ENCODE measurements at places on chromosomes 12 and 14.

GRCh38 chr14:74754157-74754556 lies 9.0 kb upstream of the YLPM1 start:
- DNase-seq: no peak

- DNase-seq: no peak
These were observed 136.1 kb upstream of the MAP1LC3B2 start for GRCh38 chr12:116423094-116423493.

- no peak for DNase-seq
These were observed 24.3 kb downstream of the DDX24 start for GRCh38 chr14:94056579-94057308.

DNA sequence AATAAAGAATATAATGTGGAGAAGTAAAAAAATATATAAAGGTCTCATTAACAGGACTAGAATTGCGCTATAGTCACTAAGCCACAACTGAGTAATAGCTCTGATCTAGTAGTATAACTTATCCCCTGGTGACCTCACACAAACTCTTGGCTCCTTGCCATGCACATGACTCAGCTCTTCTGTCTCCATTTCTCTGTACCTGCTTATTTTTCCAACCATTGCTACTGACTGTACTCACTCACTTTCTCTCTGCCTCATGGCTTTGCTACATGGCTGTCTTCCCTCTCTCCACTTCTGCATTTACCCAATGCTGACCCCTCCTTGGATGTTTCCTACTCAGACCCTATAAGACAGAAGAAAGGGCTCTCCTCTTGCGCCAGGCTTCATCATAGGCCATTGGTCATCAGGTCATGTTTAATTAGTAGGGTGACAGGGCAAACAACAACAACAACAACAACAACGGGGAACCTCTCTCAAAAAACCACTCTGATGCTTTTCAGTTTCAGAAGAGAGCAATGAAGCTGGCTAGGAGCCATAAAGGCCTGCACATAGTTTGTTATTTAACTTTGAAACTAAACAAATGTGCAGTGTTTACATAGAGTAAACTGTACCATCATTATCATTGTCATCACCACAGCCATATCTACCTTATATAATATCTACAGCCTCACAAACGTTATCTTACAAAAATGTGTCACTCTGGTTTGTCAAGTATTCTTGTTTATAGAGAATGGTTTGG lies 25.6 kb upstream of the KRAS start:
- DNase-seq: peak; percentile 44

DNA sequence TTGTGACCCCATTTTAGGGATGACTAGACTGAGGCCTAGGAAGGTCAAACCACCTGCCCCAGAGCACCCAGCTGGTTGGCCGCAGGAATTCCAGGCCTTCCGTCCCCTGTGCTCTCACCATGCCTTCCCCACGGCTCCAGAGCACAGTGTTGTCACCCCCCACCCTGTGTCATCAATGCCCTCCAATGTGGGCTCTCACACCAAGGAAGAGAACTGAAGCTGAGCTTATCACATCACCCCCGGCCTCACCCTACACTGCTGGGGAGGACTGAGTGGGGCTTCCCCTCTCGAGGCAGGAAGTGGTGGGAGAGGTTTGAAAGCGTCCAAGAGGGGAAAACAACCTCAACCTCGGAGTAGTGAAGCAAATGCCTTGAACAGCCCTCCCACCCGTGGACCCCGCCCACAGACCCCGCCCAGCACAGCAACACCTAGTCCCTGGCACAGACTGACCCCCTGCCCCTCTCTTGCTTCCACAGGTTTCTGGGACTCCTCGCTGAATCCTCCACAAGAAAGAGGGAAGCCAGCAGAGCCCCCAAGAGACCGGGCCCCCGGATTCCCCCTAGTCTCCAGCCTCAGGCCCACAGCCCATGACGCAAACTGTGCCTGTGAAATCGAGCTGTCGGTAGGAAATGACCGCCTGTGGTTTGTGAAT lies 97.2 kb downstream of the LGMN start:
- peak; percentile 65 for DNase-seq

- no peak for DNase-seq
These were observed 46.8 kb downstream of the IQSEC3 start for GRCh38 chr12:113347-113746.

- no peak for DNase-seq
These were observed 167.5 kb upstream of the PRICKLE1 start for GRCh38 chr12:42756841-42757623.

DNA sequence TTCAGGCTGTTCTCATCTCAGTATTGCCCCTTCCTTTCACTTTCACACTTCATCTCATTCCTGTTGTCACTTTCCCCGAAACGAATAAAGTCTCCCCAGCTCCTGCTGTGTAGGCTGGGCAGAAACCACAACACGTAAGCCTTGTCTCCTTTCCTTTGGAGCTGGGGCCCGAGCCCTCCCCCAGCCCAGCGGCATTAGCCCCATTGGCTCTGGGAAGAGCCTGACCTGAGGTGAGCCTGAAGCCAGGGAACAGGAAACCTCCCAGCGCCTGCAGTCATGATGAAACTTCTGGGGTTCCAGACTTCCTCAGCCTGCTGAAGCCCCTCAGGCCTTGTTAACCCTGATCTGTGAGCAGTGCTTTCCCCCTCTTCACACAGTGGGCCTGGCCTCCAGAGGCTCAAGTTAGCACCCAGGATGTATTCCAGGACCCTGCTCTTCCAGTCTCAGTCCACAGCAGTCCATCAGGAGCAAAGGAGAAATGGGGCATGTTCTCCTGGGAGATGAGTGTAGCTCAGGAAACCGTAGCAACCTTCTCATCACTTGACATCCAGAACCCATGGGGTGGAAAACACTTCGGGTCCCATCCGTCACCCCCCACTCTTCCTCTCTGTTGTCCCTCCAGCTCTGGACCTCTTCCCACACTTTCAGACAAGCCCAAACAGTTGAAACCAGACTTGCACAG lies 21.8 kb downstream of the VASH1 start:
- no peak for DNase-seq

- no peak for DNase-seq
These were observed 41.6 kb upstream of the RFX4 start for GRCh38 chr12:106541201-106541600.

- DNase-seq: no peak
These were observed 5.5 kb upstream of the ITPK1 start for GRCh38 chr14:93121030-93121834.

DNA sequence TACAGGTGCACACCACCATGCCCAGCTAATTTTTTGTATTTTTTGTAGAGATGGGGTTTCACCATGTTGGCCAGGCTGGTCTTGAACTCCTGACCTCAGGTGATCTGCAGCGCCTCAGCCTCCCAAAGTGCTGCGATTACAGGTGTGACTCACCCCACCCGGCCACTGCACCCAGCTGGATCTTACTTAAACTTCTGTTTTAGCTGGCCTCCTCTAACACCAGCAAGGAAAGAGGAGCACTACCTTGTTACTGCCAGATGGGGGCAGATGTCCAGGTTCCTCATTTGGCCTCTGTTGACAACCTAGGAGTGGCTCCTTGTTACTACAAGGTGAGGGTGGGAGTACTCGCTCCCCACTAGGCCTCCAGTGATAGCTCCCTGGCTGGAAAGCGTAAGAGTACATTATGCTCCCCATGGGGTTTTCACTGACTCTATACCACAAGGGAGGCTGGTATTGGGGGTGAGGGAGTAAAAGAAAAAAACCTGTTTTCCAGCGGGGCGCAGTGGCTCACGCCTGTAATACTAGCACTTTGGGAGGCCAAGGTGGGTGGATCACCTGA lies 13.2 kb upstream of the ARF6 start:
- no peak for DNase-seq

- no peak for DNase-seq
These were observed 16.0 kb downstream of the TCHP start for GRCh38 chr12:109916045-109916444.

DNA sequence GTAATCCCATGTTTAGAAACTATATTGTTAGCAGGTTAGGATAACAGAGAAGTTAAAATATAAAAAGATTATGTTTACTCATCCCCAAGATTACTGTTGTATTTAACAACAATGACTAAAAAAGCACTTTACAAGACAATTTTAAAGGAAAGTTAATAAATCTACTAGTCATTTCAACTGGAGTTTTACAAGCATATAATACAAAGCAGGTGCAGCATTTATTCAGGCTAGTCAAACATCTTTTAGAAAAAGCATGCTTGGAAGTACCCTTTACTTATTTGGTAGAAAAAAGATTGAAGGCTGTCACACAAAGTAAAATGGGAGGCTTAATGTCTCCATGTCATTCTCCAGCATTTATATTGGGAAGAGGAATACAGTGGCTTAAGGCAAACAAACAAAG lies 80.6 kb downstream of the HEATR5A start:
- DNase-seq: no peak

- DNase-seq: no peak
These were observed 977 bp upstream of the TMEM120B start for GRCh38 chr12:121711361-121712189.

- DNase-seq: no peak
These were observed 1.3 kb downstream of the RNASE7 start for GRCh38 chr14:21043387-21043973.

DNA sequence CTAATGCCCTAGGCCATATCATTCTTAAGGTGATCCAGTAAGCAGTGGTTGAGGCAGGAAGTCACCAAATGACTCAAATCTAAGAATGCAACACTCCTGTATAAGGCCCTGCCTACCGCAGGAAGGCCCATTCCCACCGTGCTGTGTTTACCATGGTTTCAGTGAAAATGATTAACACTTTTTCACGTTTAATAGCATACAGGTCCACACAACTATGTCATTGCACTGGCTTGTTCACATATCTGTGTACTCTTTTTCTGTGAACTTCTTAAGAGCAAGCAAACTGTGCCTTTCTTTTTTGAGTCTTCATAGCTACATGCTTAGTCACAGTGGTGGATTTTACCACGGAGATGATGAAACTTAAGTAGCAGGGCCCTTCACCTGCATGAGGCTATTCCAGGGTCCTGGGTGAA lies 214.9 kb downstream of the CNTN1 start:
- no peak for DNase-seq

DNA sequence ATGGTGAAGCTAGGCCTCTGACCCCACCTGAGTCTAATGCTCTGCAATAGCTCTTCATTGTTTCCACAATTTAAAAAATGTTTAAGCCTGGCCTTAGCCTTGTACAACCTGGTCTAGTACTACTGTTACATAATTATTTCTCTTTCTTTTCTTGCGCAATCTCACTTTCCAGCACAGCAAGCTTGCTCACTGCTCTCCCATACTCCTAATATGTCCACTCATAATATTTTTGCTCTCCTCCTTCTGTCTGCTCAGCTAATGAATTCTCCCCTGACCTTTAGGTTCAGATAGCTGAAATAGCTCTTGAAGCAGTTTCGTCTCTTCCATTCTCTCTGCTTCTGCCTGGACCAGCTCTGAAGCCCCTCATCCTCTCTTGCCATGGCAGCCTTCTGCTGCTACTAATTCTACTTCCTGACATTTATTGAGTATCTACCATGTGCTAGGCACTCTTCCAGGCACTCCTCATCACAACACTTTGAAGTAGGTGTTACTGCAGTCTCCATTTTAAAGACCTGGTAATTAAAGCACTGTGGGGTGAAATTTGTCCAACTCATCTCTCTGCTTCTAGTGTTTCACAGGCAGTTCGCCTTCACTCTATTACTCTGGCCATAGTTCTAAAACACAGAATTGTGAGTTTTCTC lies 2.8 kb upstream of the SLC48A1 start:
- DNase-seq: no peak

- no peak for DNase-seq
These were observed 91.2 kb downstream of the ITPK1 start for GRCh38 chr14:93024493-93024892.

- DNase-seq: no peak
These were observed 2.6 kb upstream of the KRT18 start for GRCh38 chr12:52946334-52946733.

GRCh38 chr14:34237081-34237480 lies 225.0 kb downstream of the SPTSSA start:
- DNase-seq: no peak

DNA sequence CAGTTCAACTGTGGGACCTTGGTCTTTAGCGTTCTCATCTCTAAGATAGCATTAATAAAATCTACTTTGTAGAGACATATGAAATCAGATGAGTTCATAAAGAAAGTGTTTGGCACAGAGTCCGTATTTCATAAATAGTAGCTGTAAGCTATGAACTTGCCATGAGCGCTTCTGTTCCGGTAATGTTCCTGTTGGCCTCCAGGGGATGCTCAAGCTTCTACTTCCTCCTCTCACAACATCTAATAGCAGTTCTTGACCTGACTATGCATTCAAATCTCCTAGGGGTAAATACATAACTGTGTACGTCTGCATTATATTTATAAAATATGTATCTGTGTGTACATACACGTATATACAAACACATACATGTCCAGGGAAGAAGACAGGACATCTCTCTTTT lies 288.2 kb upstream of the TMPO start:
- DNase-seq: no peak

DNA sequence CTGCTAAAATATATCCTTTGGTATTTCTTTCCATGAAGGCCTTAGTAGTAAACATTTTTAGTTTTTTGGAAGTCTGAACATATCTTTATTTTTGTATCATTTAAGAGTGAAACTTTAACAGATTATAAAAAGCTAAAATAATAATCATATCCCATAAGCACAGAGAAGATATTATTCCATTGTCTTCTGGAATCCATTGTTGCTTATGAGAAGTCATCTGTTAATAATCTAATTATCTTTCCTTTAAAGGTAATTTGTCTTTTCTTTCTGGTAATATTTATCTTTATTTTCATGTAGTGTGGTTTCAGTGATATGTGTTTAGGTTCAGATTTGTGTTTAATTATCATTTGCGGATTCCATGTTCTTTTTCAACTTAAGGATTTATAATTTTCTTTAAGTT lies 261.7 kb downstream of the MSRB3 start:
- no peak for DNase-seq

GRCh38 chr14:47674148-47674542 lies 1.3 kb downstream of the MDGA2 start:
- no peak for DNase-seq

DNA sequence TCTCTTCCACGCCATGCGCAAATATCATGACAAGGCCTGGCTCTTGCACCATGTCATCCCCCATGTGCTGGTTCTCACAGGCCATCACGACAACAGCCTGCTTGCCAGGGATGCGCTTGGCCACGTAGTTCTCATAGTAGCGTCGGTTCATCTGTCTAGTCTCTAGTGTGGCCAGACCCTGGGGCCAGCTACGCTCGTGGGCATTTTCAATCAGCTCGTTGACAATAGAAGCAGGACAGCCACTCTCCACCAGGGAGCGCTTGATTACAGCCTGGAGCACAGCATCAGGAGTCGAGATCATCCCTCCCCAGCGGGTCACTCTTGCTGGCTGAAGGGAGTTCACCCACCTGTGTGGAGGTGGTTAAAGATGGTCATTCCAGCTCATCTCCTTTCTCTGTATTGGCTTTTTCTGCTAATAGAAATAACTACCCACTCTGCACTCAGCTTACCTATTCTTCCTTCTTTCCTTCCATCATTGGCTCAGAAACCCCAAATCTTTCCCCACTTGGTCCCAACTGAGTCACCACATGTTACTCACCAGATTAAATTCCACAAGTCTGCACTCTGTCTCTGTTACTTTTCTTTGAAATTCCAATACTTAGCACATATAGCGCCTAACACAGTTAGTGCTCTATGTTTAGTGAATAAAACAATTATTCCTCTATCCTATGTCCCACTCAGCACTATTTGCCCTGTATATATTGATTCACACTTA lies 15.1 kb downstream of the RNF41 start:
- peak; percentile 6 for DNase-seq
